ENCODE measurements at places on chromosomes 2 and 18.

- DNase-seq: no peak
Measured at GRCh38 chr2:240066489-240066888, 13.2 kb upstream of the OR6B3 start.

- no peak for DNase-seq
Measured at GRCh38 chr2:42072349-42073118, 24.7 kb downstream of the PKDCC start.

GRCh38 chr2:223414646-223415045 lies 187.5 kb downstream of the SCG2 start:
- no peak for DNase-seq

- no peak for DNase-seq
Measured at GRCh38 chr2:208015475-208015874, 9.9 kb downstream of the PLEKHM3 start.

- no peak for DNase-seq
Measured at GRCh38 chr2:160332318-160332717, 132.2 kb upstream of the ITGB6 start.

DNA sequence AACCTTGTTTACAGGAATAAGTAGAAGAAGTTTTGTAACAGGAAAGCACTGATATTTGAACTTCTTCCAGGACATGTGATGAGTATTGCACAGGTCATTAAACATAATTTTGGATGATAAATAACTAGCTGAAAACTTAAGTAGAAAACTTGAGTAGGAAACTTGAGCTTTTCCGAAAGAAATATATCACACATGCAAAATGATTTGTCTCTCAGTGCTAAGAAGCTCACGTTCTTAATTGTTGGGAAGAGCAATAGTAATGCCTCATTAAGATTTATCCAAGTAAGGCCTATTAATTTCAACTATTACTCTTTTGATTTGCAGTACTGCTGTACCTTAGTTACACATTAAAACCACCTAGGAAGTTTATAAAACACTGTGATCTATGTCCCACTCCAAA lies 1921.9 kb upstream of the LRRTM1 start:
- no peak for DNase-seq

DNA sequence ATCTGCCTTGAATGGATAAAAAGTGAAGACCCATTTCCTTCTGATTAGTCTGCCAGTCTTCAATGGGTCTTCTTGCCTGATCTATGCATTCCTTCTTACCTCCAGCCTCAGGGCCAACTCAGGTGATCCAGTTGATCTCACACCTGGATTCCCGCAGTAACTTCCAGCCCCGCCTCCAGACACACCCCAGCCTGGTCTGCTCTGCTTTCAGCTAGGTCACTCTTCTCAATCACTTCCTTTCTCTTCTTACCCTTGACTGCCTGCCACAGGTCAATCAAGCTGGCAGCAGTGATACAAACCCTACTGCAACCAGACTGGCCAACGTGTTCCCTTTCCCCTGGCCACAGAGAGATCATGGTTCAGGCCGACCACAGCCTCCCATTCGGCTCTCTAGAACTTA lies 263.6 kb downstream of the ZNF516 start:
- DNase-seq: no peak

- DNase-seq: no peak
Measured at GRCh38 chr2:156156580-156156979, 175.9 kb downstream of the NR4A2 start.

DNA sequence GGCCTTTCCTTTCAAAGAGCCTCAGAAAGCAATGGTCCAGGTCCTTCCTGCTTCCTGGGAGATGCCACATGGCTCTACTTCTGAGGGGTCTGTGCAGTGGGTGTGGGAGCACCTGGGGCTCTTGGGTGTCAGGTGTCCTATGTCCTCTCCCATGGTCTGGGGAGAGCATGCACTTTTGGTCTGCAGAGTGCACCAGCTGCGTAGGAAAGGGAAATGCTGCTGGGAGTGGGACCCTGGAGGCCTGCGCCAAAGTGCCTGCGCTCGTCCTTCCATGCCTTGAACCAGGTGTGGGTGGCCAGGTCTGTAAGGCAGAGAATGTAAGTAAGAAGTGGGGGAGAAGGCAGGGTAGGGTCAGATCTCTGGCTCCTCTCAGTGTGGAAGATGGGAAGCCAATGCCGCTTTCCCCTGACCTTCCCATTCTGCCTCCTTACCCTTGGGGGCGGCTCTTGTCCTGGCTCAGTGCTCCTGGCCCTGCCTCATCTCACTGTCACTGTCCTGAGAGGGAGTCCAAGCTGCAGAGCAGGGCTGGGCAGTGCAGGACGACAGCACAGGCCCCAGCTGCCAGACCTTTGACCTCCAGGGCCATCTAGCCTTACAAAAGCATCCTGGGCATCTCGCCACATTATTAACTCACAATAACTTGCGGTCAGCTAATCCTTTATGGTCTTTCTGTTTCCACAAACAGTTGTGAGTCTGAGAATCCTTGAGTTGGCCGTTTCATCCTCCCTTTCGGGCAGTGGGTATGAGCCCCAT lies 6.6 kb upstream of the PROM2 start:
- no peak for DNase-seq

Data from CD4-positive, alpha-beta T cell treated with Interferon gamma for 1 hour (primary cell).